ENCODE measurements at places on chromosomes 7 and 10.

DNA sequence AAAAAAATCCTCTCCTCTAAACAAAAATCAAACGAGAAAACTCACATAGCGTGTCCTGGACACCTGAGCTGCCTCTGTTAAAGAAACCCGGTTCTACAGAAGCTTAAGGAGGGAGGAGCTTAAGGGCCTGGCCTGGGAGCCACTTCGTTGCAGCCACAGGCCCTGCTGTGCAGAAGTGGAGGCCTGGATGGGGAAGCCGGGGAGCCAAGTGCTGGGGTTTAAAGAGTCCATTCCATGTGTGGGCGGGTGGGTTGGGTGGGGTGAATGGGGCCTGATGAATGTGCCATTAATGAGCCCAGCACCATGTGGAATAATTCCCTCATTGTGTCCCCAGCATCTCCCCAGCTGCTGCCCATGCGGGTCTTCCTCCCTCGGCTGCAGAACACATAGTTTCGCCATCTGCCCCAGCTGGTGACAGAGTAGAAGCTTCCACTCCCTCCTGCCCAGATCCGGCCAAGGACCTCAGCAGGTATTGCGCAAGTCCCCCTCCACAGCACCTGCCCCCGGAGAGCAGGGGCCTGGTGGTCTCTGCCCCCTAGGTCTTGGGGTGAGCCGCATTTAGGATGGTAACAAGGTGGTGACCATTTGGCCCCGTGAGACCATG, 127.8 kb upstream of the BTBD16 start:
- DNase-seq: no peak

DNA sequence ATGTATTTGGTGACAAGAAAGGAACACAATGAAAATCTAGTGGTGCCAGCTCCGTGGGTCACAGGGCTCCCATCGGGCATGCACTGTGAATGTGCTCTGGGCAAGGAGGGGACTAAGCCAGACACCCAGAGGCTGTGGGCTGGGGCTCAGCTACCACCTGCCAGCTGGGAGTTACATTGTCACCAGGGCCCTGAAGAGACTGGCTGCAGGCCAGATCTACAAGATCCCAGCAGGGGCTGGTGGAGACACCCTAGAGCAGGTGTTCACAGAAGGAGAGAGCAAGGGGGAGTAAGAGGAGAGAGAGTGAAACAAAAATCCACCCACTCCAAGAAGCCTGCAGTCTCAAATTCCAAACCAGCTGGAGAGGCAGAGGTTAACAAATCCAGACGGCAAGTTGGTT, 116.6 kb upstream of the ADCY1 start:
- no peak for DNase-seq

GRCh38 chr7:127927348-127927696, 103.9 kb downstream of the LRRC4 start:
- DNase-seq: no peak

DNA sequence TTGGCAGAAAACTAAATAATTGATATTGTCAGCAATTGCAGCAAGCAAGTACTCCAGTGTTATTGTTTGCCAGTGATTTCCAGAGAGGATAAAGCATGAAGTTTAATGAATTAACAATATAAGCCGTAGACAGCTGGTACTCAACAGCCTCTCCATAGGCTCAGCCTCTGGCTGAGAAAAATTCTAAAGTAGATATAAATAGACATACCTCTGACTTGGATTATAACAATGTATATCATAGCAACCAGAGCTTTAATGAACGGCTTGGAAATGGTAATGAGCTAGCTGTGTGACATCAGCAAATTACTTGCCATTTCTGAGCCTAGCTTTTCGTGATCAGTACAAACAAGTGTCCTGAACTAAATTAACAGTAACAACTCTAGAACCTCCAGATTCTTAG, 1055.4 kb upstream of the AUTS2 start:
- no peak for DNase-seq

GRCh38 chr10:100652406-100653135, 92.8 kb upstream of the PAX2 start:
- DNase-seq: no peak

DNA sequence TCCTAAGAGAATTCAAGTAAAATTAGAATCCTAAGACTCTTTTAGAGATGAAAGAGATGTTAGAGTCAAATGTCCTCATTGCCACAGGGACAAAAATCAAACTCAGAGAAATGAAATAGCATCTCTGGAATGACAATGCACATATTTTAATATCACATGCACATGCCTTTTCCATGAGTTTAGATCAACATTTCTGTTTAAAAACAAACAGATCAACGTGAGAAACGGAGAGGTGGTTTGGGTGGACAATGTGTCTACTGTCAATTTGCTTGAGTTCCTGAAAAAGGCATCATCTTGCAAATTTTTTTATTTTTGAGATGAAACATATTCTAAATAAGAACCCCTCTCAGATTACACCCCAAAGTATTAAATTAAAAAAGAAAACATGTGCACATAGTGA, 130.0 kb downstream of the CHRM2 start:
- no peak for DNase-seq

All from hematopoietic multipotent progenitor cell treated with erythropoietin and hydrocortisone succinate and interleukin-3 and kit ligand, for 15 days (in vitro differentiated cells).